ENCODE measurements at places on chromosomes 3 and 15. TPM values are rescaled to one million over a fixed set of nuclear protein-coding genes. Genes with fewer than 3 reads are reported as not detected.

GRCh38 chr3:48187579-48188265 lies 495 bp downstream of the CDC25A start:
- DNase-seq = peak; percentile 76

- no peak for DNase-seq
Observed at GRCh38 chr3:62602987-62603386, 229.6 kb upstream of the FEZF2 start.

- no peak for DNase-seq
Observed at GRCh38 chr3:160126051-160126450, 99.2 kb upstream of the C3orf80 start.

DNA sequence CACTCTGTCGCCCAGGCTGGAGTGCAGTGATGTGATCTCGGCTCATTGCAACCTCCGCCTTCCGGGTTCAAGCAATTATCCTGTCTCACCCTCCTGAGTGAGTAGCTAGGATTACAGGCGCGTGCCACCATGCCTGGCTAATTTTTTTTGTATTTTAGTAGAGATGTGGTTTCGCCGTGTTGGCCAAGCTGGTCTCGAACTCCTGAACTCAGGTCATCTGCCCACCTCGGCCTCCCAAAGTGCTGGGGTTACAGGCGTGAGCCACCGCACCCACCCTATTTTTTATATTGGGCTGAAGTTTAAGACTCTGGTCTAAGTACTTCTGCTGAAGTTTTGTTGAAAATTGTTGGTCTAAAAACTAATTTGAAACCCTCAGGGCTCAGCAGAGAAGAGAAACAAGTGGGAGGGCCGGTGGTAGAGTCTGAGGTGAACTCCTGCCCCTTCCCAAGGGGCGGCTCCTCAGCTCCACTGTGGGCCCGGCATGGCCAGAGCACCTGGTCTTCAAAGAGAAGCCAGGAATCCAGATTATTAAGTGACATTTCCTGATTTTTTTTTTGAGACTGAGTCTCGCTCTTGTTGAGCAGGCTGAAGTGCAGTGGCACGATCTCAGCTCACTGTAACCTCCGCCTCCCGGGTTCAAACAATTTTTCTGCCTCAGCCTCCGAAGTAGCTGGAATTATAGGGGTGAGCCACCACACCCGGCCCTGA lies 4.0 kb downstream of the HDAC11 start:
- no peak for DNase-seq

- peak; percentile 76 for DNase-seq
Observed at GRCh38 chr15:51776952-51777569, 25.7 kb downstream of the TMOD2 start.

- DNase-seq = no peak
Observed at GRCh38 chr3:138861798-138862197, 27.1 kb upstream of the PIK3CB start.

DNA sequence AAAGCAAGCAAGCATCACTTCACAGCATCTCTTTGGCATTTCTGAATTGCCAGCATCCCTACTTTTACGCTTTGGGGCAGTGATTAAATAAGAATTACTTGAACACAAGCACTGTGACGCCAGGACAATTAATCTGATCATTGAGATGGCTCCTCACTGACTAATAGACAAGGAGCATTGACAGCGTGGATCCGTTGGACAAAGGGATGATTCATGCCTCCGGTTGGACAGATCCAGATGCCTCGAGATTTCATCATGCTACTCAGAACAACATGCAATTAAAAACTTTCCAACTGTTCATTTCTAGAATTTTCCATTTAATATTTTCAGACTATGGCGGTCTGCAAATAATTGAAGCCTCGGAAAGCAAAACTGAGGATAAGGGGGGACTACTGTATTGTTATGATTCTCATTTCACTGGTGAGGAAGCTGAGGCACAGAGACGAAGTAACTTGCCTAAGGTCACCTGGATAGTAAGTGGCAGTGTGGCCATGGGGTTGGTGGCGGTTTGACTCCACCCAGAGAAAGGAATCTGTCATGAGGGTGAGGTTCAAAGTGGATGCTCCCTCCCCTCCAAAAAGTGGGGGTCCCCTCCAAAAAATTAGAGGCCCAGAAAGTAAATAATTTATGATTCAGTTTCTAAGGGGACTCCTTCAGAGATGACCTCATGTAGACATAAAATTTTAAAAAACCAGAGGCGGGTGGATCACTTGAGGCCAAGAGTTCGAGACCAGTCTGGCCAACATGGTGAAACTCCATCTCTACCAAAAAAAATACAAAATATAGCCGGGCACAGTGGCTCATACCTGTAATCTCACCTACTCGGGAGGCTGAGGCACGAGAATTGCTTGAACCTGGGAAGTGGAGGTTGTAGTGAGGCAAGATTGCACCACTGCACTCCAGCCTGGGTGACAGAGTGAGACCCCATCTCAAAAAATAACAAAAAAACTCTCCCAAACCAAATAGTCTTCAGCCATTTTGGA lies 12.3 kb upstream of the PGPEP1L start:
- no peak for DNase-seq

GRCh38 chr3:95815828-95816227 lies 998.6 kb upstream of the EPHA6 start:
- no peak for DNase-seq

DNA sequence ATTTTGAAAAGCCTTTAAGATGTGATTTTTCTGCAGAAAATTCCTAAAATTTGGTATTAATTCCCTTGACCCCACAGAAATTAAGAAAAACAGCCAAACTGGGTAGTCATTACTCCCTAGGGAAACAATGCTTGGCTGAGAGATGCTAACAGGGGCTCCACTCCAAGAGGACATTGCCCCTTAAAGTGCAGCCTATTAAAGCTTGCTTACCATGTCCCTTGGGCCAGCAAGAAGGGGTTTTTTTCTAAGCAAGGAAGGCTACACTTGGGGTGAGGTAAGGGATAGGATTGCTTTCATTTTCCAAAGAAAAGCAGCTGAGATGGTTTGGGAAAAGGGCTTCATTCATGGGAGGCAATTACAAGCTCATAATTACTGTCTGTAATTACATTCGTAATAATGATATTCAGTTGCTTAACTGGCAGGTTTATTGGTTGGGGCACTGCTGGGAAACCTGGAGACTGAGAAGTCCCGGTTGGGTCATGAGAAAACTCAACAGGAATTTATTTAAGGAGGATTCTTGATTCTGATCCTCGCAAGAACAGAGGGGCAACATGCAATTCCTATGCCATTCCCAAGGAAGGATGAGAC lies 247.5 kb downstream of the NR1D2 start:
- DNase-seq = no peak

DNA sequence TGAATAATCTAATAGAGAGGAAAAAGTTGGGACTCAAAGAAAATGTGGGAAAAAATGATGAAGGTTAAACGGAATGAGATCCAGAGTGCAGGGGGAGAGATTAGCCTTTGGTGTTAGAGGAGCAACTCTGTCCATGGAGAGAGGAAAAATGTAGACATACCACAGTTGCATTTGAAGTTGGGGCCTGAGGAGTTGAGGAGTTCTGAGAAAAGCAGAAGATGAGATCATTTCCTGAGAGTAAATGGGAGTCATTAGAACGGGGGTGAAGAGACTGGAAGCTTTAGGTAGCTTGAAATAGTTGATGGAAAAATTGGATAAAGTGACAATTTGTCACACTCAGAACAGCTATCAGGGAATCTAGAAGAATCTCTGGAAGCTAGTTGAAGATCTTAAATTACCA lies 7.3 kb downstream of the CCR5AS start:
- DNase-seq = no peak

DNA sequence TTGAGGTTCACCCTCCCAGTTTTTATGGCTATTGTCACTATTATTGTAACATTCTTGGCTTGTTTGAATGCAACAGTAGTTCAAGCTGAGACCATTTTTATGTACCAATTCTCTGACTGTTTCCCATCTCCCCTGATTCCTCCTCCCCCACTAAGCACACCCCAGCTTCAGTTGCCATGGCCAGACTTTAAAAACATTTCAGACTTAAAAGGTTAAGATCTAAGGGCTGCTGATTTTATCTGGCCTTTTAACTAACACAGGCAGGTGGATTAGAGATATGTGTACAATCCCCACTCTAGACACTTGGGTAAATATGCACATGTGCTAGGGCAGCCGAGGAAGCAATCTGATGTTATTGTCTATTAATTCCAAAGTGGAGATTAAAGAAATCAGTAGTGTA lies 386.3 kb upstream of the NR2F2 start:
- DNase-seq = no peak

DNA sequence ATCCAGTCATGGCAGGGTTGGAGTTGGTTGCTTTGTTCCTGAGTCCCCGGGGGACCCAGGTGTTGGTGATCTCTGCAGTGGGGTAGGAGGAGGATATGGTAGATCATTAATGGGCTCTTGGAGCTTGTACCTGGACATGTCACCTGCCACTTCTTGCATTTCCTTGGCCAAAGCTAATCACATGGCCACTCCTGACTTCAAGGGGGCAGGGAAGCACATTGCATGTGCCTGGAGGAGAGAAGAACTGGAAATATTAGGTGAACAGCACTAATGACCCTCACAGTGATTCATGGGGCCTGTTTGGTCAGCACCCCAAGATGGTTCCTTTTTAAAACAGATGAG lies 87.1 kb upstream of the MYZAP start:
- DNase-seq = no peak

GRCh38 chr15:97235611-97235985 lies 724.9 kb upstream of the ARRDC4 start:
- DNase-seq = no peak

LTK gene
- polyA plus RNA-seq = 1.7 TPM

LMLN gene
- polyA plus RNA-seq = 13.8 TPM

RTP1 gene
- polyA plus RNA-seq = not detected

All from left kidney (tissue), 8 donors.